ENCODE measurements at places on chromosomes 6 and 20. TPM values are rescaled to one million over a fixed set of nuclear protein-coding genes. Genes with fewer than 3 reads are reported as not detected.

Gene APMAP
- total RNA-seq, result 110 TPM

Gene HMGCLL1
- total RNA-seq, result 0.24 TPM

Gene CLVS2
- not detected for total RNA-seq

Gene LHFPL5
- total RNA-seq, result not detected

Gene FITM2
- total RNA-seq, result 6.3 TPM

Gene NRN1
- 1.0 TPM for total RNA-seq

- DNase-seq, result no peak
Observed at GRCh38 chr20:59752704-59753460, 148.5 kb downstream of the PHACTR3 start.

GRCh38 chr20:58447511-58448391, 58.7 kb downstream of the VAPB start:
- peak; percentile 19 for DNase-seq

- no peak for DNase-seq
Observed at GRCh38 chr20:36331209-36331608, 25.1 kb downstream of the DLGAP4 start.

- DNase-seq, result no peak
Observed at GRCh38 chr6:56311061-56311460, 63.7 kb upstream of the COL21A1 start.

DNA sequence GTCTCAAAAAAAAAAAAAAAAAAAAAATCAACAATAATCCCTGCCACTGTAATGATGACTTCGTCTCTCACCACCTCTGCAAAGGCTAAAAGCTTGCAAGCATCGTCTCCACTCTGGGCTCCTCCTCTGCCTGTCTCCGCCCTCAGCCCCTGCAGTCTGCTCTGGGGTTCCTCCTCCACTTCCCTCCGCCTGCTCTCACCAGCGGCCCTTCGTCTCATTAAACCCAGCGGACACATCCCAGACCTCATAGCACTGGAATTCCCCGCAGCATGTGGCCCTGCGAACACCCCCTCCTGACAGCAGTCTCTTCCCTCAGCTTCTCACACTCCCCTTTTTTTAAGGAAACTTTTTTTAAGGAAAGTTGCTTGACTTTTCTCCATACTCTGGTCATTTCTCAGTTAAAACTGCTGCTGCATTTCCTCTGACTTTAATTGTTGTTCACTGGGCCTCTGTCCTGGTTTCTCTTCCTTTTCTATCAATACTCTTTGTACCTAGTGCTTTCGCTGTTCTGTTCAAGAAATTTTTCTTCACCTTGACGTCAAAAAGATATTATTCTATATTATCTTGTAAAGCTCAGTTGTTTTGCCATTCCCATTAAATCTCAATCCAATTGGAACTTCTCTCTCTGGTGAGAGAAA, 70.9 kb upstream of the PLEKHG1 start:
- DNase-seq, result peak; percentile 53

- DNase-seq, result no peak
Observed at GRCh38 chr6:81734081-81734480, 18.4 kb downstream of the TENT5A start.

DNA sequence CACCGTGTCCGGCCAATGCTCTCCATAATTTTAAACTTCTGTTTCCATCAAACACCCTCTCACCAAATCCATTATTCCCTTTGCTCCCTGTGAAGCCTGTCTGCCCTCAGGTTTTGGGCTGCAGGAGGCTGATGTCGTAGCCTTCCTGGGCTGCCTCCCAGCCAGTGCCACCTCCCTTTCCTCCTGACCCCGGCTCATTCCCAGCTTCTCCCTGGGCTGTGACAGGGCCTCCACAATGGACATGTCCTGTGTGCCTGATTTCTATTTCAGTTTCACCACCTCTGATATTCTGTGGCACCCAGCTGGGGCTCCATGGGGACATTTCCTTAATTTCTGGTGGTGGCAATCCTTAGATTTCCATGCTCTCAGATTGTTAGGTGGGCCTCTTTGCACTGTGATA, 28.8 kb downstream of the IL20RA start:
- DNase-seq, result no peak

GRCh38 chr6:88982720-88983119, 19.3 kb upstream of the RNGTT start:
- peak; percentile 79 for DNase-seq

DNA sequence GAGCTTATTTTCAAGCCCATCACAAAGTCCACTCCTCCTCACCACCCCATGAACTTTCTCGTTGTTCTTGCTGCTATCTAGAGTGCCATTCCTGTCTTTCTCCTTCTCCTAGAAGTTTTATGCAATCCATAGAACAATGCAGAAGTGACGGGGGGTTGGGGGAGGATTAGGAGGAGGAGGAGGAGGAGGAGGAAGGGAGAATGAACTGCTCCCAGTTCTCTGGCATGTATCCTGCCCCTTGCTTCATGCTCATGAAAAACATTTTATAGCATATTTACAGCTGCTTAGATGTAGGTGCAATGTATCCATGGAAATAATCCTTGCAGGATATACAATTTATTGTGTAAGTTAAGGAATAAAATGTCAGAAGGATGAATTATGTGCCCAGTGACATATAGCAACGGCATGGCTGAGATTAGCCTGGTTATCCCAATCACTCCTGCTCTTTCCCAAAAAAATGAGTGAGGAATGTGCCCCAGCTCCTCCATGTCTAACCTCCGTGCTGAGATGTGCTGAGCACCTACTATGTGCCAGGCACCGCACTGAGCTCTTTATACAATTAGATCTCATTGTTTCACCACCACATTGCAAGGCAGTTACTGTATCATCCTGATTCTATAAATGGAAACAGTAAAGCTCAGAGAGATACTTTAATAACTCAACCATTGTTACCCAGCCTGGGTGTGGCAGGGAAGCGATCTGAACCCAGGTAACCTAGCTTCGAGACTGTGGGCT, 41.6 kb upstream of the TFAP2C start:
- DNase-seq, result no peak

All from astrocyte (in vitro differentiated cells and primary cell).